ENCODE measurements at places on chromosomes 12 and 14.

- DNase-seq: no peak
These were observed 1.7 kb downstream of the KCNH3 start for GRCh38 chr12:49540229-49541139.

DNA sequence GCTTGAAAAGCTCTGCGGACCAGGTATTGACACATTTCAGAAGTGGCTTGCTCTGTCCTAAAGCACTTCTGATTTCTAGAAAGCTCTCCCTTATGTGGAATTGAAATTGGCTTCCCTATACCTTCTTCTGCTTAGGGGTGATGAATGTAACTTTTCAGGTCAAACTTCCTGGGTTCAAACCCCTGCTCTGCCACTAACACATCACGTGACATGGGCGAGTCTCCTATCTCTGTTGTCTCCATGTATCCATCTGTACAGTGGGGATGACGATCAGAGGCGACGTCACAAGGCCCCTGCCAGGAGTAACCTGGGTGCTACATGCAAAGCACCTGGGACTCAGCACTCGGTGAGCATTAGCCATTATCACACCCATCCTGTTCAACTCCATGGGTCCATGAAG is 73.7 kb upstream of the PIWIL1 start:
- no peak for DNase-seq

DNA sequence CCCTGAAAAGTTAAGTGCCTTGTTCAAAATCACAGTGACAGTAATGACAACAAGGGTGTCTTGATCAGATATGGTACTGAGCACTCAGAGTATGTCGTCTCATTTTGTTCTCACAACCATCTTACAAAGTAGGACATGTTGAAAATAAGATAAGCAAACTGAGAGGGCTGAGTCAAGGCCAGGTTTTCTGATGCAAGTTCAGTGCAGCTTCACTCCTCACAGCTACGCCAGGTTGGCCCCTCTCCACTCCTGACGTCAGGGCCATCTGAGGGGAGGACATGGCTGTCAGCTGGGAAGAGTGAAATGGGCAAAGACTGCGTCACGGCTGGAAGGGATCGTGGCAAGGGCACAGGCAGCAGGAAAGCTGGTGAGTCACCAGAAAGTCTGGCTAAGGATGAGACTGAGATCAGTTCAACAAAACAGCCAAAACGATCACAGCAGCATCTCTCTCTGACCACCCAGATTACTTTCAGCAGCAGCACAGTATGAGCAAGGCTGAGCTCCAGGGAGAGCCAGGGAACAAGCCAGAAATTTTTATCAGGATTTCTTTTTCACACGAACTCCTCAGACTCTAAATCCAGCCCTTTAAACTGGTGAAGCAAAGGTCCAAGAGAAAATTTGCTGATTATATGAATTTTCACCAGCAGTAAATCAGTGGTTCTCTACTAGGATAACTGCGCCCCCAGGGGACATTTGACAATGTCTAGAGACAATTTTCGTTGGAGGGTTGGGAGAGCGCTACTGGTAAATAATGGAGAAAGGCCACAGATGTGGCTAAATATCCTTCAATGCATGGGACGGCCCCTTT is 297.9 kb upstream of the AMIGO2 start:
- peak; percentile 61 for DNase-seq

GRCh38 chr14:71399057-71399487 is 491.8 kb downstream of the PCNX1 start:
- no peak for DNase-seq

DNA sequence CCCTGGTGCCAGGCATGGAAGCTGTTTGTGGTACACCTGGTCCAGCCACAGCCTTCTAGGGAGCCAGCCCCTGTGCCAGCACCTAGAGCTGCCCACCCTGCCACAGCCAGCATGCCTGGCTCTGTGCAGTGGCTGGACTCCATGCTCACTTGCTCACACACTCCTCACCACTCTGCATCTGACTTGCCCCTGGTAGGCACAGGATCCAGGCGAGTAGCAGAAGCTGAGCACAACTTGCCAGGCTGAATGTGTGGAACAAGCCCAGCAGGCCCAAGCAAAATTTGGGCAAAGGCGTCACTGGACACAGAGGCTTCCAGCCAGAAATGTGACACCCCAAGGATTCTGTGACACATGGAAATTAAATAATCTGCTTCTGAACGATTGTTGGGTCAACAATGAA is 106.7 kb downstream of the MYF5 start:
- DNase-seq: no peak

DNA sequence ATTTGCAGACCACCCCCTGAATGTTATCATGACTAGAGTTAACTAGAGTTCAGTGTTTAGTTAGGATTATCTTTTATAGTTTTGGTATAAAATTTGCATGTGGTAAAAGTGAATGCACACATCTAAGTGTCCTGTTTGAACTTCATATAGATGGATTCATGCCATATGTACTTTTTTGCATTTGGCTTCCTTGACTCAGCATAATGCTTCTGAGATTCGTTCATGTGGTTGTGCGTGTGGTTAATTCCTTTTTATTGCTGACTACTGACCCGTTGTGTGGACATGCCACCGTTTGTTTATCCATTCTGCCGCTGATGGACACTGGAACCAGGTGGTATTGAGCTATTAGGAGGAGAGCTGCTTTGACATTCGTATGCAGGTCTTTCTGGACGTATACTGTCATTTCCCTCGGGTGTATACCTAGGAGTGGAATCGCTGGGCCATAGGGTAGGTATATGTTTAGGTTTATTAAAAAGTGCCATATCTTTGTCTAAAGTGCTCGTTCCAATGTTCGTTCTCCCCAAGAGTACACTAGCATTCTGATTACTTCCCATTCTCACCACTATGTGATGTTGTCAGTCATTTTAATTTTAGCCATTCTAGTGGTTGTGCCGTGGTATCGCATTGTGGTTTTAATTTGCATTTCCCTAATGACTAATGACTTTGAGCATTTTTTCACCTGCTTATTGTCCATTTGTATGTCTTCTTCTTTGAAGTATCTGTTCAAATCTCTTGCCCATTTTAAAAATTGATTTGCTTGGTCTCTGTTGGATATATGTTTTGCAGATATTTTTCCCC is 37.7 kb downstream of the RIN3 start:
- no peak for DNase-seq
